Omental fat pad (tissue), 4 donors: ENCODE measurements at places on chromosomes 1 and 21. TPM values are rescaled to one million over a fixed set of nuclear protein-coding genes. Genes with fewer than 3 reads are reported as not detected.

The PODN gene
- total RNA-seq = 141 TPM

The SYPL2 gene
- 3.7 TPM for total RNA-seq

The TSPEAR gene
- total RNA-seq = not detected

The IVL gene
- not detected for total RNA-seq

The FCRL4 gene
- total RNA-seq = not detected

The ZFYVE9 gene
- total RNA-seq = 30.1 TPM
